Lower lobe of right lung (tissue), 2 donors: ENCODE measurements at places on chromosomes 1 and 21. TPM values are rescaled to one million over a fixed set of nuclear protein-coding genes. Genes with fewer than 3 reads are reported as not detected.
A peak's percentile ranks its signal among the peaks of the same experiment; 100 is the strongest.

- peaks cover 7% of the 10 kb centered on the region for H3K4me1 ChIP-seq
- no peak overlapping the region for H3K4me3 ChIP-seq
- no peaks in the 10 kb centered on the region for H3K27me3 ChIP-seq
- H3K36me3 ChIP-seq: no peaks in the 10 kb centered on the region
- H3K27ac ChIP-seq: no peak overlapping the region
Measured at GRCh38 chr1:30857964-30858363, 50.6 kb downstream of the SDC3 start.

- no peak overlapping the region for H3K4me3 ChIP-seq
- no peak overlapping the region for H3K27ac ChIP-seq
- H3K4me1 ChIP-seq: peaks cover 13% of the 10 kb centered on the region
- DNase-seq: no peak
- H3K36me3 ChIP-seq: no peaks in the 10 kb centered on the region
Measured at GRCh38 chr1:16262067-16262466, 25.1 kb upstream of the CPLANE2 start.

GRCh38 chr1:26750428-26750827 is 37.3 kb upstream of the PIGV start:
- H3K27ac ChIP-seq: peak overlapping the region; percentile 25
- DNase-seq: no peak
- H3K4me3 ChIP-seq: no peak overlapping the region
- H3K36me3 ChIP-seq: peaks cover 55% of the 10 kb centered on the region
- H3K27me3 ChIP-seq: no peaks in the 10 kb centered on the region
- peaks cover 74% of the 10 kb centered on the region for H3K4me1 ChIP-seq

The MASP2 gene
- total RNA-seq: not detected

DNA sequence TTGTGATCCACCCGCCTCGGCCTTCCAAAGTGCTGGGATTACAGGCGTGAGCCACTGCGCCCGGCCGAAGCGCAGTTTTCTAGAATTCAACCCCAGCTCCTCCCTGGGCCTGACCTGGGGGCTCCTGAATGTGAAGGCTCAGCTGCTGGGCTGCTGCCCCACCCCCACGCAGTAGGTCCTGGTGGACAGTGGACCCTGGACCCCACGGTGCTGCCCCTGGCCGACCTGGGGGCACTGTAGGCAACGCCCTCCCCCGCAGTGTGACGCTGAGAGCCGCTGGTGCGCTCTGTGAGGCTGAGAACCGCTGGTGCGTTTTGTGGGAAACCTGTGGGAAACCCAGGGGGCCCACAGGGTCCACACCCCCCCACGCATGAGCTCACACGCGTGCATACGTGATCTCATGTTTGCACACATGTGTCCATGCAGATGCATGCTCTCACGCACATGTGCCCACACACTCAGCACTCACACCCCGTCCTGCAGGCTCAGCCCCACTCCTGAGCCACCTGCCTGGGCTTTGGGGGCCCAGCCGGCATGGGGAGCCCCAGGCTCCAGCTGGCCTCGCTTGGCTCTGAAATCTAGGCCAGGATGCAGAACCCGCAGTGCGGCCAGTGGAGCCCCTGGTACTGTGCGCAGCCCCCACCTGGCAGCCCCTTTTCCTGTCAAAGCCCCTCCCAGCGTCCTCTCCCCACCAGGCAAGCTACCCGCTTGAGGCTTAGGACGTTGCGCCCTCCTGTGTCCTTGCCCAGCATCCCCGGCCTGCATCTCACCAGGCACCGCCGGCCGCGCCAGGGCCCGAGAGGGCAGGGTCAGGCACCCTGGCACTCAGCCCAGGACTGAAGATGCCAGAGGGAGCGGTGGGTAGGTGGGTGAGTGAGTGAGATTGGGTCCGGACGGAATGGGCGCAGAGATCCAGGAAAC is 67.7 kb downstream of the COL18A1 start:
- no peak overlapping the region for H3K4me3 ChIP-seq
- no peaks in the 10 kb centered on the region for H3K27me3 ChIP-seq
- H3K4me1 ChIP-seq: peaks cover 41% of the 10 kb centered on the region

The PROX1 gene
- total RNA-seq: 11.7 TPM

DNA sequence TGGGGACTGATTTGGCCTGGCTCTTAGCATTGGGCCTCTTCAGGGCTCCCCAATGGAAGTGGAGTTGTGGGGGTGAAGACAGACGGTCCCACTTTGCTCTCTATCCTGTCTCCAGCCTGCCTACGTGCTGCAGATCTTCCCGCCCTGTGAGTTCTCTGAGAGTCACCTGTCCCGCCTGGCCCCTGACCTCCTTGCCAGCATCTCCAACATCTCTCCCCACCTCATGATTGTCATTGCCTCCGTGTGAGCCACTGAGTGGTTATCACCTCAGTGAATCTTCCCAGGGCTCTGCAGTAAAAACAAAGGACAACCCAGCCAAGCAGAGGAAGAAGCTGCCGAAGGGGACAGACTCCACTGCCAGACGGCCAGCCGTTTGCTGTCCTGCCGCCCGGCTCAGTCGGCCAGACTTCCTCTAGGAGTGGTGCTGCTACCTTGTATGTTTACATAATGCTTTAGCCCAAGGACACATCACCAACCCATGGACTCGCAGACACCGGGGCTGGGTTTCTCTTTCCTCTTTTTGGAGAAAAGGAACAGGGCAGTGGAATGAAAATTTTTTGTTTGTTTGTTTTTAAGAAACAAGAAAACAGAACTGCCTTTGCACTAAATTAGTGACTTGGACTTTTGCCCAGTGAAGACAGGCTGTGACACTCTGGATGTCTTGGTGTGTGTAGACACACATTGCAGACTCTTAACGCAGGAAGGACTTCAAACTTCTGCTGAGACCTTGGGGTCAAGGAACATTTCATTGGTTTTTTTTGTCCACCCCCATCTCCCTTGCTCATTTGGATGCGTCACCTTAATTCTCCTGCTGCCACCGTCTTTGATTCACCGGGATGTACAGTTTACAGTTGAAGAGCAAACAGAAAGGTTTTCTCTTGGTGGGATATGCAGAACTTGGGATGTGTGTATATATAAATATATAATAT is 36.5 kb downstream of the ZBTB17 start:
- no peaks in the 10 kb centered on the region for H3K27me3 ChIP-seq
- H3K36me3 ChIP-seq: peaks cover 100% of the 10 kb centered on the region
- no peak for DNase-seq
- peaks cover 24% of the 10 kb centered on the region for H3K4me1 ChIP-seq
- no peak overlapping the region for H3K4me3 ChIP-seq
- peak overlapping the region; percentile 12 for H3K27ac ChIP-seq
